ENCODE measurements at places on chromosomes 11 and 22.

DNA sequence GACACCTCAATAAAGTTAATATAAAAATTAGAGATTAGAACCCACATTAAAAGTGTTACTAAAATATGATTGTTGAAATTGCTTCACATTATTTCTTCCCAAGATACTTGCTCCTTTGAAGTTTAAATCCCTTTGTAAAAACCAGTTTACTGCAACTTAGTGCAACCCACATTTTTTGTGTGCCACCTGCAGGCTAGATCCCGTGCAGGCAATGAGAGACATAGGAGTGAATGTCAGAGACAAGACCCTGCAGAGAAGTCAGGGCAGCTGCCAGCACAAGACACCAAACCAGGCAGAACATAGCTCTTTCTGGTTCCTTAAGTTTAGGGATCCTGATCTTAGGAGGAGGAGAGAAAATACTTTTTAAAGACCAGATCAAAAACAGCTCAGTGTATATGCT lies 142.8 kb upstream of the MTNR1B start:
- no peak for DNase-seq

GRCh38 chr11:92342034-92342720 lies 117.6 kb downstream of the FAT3 start:
- DNase-seq = no peak

DNA sequence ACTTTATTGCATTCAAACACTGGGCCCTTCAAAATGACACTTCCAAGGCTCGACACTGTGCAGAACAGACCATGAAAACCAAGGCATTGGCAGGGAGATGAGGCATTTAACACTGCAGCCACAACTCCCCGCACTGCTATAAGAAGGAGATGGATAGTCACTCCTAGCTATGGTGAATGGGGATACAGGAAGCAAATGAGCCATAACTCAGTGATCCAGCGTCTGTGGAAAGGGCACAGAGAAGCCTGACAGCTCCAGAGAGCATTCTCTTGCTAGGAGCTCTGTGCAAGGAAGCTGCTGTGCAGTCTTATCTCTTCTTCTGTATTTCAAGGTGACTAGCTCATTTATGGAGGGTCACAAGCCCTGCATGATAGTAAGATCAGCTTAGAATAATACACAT lies 20.9 kb downstream of the HPS4 start:
- DNase-seq = no peak

GRCh38 chr11:102361086-102362031 lies 14.3 kb downstream of the BIRC2 start:
- peak; percentile 65 for DNase-seq

DNA sequence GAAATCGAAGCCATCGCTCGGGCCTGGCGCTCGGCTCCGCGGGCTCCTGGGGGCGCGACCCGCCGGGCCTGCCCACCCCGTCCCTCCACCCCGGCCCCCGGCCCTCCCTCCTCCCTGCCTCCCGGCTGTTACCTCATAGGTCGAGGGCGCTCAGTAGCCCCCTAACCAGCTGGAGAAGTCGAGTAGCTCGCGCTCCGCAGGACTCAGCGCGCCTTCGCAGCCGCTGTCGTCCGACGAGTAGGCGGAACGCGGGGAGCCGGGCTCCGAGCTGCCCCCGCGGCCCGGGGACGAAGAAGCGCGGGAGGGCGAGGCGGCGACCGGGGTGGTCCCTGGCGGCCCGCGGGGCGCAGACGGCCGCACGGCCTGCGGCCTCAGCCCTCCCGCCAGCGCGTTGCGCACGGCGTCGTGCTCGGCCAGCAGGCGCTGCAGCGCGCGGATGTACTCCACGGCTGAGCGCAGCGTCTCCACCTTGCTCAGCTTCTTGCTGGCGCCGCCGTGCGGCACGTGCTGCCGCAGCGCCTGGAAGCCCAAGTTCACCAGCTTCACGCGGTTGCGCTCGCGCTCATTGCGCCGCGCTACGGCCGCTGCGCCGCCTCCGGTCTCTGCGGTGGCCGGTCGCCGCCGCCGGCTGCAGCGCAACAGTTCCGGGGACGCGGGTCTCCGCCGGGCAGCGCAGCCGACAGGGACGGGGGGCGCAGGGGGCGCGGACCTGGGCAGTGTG lies 627 bp downstream of the ASCL2 start:
- peak; percentile 30 for DNase-seq
